ENCODE measurements at places on chromosomes 11 and 22.

- no peak for DNase-seq
Observed at GRCh38 chr11:5159806-5160205, 5.2 kb upstream of the OR52A1 start.

DNA sequence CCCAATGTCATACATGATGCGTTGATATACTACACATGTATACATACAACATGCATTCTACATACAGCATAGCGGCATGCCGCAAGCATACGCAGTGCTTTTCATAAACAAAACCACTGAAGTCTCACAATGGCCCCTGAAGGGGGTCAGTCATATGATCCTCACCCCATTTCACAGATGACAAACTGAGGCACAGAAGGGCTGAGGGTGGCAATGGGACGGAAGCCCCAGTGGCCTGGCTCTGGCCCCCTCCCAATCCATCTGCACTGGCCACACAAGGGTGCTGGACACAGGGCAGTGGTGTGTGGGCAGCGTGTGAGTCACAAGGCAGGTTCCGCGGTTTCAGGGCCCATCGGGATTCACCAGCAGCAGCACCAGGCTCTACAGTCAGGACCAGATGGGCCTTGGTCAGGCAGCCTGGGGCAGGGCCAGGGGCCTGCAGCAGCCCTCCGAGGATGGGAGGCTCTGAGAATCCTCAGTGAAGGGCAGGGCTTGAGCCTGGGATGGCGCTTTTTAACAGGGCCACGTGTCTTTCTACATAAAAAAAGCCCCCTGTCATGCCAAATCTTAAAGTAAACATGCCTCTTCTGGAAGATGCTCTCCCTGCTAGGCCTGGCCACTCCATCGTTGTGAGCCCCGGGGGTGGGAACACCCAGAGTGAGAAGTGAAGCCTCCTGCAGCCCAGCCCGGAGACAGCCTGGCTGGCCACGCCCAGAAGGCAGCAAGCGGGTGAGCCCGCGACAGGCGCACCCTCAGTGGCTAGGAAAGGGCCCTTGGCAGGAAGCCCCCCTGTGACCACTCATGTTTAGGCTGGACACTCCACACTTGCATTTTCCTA lies 206.5 kb downstream of the CTTN start:
- DNase-seq: no peak

DNA sequence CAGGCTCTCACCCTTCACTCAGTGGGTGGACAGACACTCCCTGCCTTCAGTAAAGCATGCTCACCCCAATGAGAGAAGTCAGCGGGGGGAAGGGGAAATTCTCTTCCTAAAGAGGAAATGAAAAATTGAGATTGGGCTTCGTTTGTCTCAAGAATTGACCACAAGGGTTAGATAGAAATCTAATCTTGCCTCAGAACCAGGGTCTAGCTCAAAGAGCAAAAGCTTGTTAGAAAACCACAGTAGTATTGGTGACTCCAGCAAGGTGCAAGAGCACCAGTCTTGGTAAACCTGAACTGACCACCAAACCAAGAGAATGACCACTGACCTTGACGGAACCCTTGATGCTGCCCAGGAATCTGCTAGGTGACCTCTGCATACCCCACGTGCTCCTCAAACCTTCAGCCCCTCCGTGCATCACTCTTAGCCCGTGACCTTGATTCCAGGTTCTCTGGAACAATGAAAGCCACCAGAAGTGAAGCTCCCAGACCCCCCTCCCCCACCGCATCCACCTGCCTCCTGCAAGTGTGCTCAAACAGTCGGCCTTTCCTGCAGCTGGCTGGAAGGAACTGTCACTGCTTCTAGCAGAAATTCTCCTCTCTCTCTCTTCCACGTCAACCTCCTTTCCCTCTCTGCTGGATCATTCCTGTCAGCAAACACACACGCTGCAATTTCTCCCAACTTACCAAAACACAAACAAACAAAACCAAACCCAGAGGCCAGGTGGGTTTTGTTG lies 3.1 kb upstream of the TMA7B start:
- no peak for DNase-seq

DNA sequence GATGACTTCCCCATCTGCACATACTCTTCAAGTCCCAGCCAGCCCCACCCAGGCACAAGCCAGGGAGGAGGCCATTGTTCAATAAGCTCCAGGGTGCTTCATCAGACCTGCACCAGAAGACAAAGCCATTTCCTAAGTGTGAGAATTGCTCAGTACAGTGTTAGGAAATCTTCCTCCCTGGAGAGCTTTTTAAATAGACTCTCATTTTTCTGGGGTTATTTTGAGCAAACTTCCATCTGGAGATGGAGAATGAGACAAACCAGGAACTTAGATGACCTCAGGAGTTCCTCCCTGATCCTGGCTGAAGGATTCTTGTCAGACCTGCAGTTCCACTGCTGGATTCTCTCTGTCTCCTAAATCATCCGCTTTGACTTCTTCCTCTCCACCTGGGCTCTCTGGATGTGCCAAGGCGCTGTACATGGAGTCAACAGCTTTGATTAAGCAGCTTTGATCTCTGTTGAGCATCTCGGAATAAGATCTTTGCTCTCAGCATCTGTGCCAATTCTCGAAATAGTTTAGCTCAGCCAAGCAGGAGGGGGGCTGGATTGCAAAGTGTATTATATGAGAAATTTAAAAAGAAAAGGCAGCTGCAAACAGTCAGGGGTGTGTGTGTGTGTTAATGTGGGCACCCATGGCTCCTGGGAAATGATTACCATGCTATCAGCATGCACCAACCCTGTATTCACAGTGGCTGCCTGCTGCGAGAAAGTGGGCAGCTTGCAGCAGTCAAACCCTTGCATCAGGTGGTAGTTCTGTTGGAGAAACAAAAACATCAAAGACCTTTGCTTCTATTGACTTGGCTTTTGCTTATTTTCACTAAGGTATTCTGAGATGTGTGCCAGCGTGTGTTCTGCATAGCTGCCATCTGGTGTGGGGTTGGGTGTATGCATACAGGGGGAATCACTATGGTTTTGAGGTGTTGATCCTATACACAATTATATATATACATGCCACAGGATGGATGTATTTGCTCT lies 70.2 kb upstream of the NAV2 start:
- no peak for DNase-seq

DNA sequence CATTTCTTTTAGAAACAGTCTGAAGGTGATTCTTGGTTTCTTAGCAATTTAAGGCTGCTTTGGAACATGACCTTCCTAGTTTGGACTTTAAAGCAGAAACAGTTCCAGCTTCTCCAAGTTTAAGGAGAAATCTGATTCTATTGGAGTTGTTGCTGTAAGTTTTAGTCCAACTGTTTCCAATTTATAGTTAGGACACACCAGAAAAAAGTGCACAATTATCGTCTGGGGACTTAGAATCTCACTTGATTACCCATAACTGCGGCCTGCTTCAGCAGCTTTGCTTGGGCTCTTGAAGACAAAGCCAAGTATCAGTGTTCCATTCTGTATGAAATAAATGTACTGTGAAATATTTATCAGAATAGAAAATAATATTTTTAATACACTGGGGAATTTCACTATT lies 246.6 kb downstream of the TMEM135 start:
- no peak for DNase-seq

DNA sequence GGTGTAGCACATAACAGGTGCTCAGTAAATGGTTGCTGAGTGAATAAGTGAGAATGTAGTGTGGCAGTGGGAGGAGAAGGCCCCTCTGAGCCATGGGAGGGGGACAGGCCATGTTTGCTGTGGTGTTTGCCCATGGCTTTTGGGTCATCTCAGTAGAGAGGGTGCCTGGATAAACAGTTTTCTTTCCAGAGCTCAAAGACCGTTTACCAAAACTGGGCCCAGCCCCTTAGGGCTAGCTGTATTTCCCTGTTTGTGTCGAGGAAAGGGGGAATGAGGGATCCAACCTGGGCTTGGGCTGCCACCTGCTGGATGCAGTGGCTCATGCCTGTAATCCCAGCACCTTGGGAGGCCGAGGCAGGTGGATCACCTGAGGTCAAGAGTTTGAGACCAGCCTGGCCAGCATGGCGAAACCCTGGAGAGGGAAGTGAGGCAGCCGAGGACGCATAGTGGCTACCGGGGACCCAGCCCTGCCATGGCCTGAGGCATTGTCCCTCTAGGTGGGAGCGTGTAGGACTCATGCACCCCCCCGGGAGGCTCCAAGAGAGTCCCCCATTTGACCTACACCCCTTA lies 8.7 kb upstream of the LTO1 start:
- DNase-seq: no peak

GRCh38 chr11:28834877-28835276 lies 726.7 kb downstream of the METTL15 start:
- no peak for DNase-seq

GRCh38 chr11:87187076-87187475 lies 149.3 kb downstream of the TMEM135 start:
- DNase-seq: no peak

Data from stimulated activated CD4-positive, alpha-beta T cell treated with anti-CD3 and anti-CD28 coated beads, Interleukin-15, amount 100 ng/mL, for 1 hour (primary cell).